Left ventricle myocardium superior (tissue), 1 donor: ENCODE measurements at places on chromosomes 1 and 21.

DNA sequence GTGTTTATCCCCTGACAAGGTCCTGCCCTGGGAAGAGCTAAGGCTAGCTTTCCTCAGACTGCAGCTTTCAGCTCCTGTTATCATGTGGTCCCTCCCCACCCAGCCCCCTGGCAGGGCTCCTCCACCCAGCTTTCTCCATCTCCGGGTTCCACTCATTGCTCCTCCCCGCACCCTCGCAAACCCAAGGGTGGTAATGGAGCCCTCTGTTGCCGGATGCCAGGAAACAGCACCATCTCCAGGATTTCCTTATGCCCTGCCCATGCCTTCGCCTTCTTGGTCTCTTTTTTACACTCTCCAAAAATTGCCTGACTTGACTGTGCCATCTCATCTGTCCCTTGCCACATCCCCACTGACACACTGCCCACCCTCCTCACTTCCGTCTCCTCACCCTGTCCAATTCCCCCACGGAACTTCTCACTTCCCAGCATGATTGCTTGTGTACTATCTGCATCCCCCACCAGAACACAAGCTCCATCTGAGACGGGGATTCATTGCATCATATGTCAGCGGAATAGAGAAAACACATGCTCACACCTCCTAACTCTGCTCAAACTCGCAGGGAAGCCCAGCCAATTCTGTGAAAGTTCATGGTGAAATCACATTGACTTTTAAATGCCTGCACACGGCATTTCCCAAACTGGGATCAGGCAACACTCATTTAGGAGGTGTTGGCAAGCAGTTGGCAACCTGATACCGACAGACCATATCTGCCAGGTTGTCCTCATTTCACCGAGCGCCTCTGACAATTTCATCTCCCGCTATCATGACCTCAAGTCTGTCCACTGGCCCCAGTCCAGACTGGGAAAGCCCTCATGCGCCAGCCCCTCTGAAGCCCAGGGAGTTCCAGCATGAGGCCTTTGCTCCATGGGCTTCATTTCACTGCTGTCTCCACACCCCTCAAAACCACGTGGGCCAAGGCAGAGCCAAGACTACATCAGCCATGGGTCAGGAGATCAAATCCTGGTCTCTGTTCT lies 201.1 kb downstream of the MATN1 start:
- peak; percentile 89 for DNase-seq

DNA sequence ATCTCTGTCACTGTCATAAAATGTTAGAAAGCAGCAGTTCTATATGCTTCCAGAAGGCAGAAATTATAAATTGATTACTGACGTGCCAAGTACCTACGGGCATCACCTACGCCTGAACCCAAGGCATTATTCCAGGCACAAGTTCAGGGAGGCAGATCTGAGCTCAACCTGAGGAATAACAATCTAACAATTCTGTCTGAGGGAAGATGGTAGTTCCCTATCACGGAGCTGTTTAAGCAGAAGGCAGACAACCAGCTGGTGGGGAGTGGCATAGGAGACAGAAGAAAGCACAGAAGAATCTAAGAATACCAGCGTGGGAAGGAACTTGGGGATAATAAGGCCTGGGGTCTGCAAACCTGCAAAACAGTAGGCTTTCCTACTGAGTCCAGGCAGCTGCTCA lies 40.4 kb downstream of the SLC9A1 start:
- no peak for DNase-seq

GRCh38 chr1:202054094-202054493 lies 43.7 kb downstream of the ELF3 start:
- no peak for DNase-seq

DNA sequence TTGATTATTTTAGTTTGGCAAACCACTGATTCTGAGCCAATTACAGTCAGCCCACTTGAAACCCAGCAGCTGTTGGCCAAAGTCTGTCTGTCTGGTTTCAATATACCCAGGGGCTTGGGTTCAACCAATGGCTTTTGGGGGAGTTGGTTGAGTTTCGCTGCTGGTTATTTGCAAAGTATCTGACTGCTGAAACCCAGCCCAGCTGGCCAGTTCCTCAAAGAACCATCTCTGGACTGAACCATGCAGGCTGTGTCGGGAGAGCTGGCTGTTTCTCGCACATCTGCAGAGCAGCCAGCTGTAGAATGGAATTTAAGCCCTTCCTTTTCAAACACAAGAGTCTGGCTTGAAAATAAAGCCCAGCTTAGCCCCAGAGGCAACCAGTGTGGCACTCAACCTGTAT lies 66.0 kb upstream of the PAX7 start:
- DNase-seq: no peak

- DNase-seq: no peak
These were observed 1.8 kb downstream of the ZNF683 start for GRCh38 chr1:26370591-26371382.

DNA sequence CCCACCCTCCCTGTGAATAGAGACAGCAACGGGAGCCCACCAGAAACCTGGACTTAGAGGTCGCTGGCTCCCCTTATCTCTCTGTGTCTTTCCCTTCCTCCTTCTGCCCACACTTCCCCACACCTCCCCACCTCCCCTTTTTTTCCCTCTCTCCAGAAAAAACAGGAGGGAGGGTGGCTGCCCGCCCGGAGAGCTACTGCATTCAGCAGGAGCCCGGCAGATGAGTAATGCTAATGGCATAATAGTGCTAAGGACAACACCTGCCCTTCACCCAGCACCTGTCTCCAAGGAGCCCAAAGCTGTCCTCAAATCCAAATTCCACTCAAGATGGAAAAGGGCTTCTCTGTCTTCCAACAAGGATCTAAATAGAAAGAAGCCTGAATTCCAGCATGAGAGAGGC lies 11.4 kb upstream of the PRELP start:
- DNase-seq: peak; percentile 52

- DNase-seq: no peak
These were observed 90.4 kb downstream of the KCNN3 start for GRCh38 chr1:154779551-154780189.

DNA sequence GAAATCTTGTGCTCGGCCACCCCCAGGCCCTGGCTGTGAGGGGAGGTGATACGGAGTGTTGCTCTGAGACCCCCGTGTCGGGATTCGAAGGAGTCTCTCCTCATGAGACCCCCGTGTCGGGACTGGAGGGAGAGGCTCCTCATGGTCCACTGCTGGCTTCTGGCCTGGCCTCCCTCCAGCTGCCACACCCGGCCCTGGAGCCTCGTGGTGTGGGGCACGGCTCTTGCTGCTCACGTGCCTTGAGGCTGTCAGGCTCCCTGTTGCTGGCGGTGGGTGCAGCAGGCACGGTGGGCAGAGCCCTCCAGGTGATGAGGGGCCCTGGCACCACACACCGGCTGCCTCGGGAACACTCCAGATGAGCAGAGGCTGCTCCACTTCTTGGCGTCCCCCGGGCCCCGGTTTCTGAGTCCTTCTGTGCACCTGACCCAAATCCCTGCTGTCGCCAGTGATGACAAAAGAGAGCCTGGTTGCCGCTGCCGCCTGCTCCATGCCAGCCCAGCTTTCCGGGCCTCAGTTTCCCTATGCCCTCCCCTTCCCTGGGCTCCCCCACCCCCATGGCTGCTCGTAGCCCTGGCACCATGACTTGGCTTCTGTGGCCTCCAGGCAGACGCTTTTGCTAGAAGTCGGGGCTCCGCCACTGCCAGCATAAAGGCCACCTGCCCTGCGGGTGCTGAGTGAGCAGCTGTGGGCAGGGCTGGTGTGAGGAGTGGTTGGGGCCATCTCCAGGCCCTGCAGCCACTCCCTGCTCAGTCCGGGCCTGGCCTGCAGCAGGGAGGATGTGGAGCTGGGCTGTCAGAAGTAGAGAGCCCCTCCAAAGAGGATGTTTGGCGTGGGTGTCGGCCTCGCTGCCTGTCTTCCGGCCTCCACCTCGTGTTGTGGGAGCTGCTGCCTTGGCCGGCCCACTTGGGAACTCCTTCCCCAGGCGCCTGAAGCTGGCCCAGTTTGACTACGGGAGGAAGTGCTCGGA lies 11.8 kb downstream of the TMEM240 start:
- DNase-seq: no peak

- DNase-seq: no peak
These were observed 935 bp upstream of the YIPF1 start for GRCh38 chr1:53890522-53890941.

- DNase-seq: no peak
These were observed 185.9 kb downstream of the TPR start for GRCh38 chr1:186189156-186189555.

DNA sequence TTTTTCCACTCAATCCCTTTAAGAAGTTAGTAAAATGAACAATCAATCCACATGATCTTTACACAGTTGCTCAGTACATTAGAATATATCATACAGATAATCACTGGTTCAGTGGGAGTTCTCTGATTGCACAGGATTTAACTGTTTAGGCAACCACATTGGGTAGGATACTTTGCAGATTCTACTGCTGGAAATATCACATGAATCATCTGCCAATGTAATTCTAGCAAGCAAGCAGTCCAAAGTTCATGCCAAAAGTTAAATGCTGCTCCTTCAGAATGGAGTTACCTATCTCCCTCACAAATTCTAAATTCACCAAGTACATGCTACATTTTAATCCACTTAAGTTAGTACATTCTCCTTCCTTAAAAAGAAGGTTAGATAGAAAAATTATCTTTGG lies 52.4 kb downstream of the NEGR1 start:
- no peak for DNase-seq

- peak; percentile 56 for DNase-seq
These were observed 30.0 kb downstream of the SLC27A3 start for GRCh38 chr1:153805042-153805745.

DNA sequence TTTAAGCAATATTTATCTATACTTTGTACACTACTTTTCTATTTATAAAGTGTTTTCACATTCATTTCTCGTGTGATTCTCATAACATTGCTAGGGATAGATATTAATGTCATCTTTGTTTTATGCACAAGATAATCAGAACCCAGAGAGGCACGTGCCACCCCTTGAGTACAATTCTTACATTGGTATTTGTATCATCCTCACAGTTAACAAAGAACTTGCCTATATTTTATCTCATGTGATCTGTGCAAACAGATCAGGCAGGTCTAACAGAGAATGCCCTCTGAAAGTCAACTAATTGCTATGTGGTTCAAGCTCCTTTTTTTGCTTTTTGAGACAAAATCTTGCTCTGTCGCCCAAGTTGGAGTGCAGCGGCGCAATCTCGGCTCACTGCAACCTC lies 604.5 kb downstream of the LMO4 start:
- DNase-seq: no peak

- no peak for DNase-seq
These were observed 32.7 kb downstream of the CHML start for GRCh38 chr1:241607497-241607896.

GRCh38 chr1:226425431-226426031 lies 17.6 kb upstream of the PARP1 start:
- no peak for DNase-seq

DNA sequence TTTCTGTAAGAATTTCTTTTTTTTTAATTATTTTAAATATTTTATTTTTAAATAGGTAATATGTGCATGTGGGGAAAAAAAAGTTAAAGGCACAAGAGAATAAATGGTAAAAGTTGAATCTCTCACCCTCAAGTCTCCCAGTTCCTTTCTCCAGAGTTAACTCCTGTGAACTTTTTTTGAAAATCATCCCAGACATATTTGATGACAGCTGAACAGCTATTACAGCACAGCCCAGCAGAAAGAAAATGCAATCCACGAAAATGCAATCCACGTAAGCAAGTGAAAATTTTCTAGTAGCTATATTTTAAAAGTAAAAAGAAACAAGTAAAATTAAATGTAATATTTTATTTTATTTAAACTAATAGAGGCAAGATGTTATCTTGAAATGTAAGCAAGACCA lies 310.0 kb upstream of the RUNX1 start:
- DNase-seq: no peak

DNA sequence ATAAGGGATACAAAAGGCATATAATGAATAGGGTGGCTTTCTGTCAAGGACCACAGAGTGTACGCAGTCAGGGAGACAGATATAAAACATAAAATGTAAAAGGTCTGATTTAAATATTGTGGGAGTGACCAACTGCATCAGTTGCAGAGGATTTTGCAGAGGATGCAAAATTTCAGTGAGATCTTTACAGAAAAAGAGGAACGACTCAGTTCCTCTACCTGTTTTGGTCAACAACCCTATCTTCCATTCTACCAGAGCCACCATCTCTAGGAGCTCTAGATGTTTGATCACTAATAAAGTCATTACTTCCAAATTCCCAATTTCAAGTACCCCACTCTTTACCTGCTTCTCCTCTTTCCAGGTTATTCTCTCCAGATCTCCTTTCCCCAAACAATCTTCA lies 16.5 kb downstream of the SOD1 start:
- DNase-seq: no peak

GRCh38 chr1:248288391-248288790 lies 10.6 kb upstream of the OR2T33 start:
- DNase-seq: no peak

DNA sequence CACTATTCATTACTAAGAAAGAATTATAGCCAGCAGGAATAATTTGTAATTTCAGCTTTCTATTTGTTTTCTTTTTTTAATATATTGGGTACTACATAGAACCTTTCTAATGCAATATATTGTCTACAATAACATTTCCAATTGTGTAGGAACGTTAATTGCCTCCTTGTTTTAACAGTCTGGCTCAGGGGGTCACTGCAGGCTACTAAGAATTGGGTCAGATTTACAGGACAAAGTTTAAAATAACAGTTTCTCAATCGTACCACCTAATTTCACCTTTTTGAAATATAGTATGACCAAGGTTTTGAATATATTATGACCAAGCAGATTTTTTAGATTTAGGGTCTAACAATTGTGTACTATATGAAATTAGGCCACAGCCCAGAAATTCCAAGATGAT lies 2.4 kb downstream of the CFH start:
- DNase-seq: no peak

GRCh38 chr1:223224465-223224864 lies 81.4 kb upstream of the TLR5 start:
- DNase-seq: no peak

GRCh38 chr1:10490286-10490970 lies 15.7 kb downstream of the PEX14 start:
- no peak for DNase-seq

GRCh38 chr1:236760986-236761385 lies 34.1 kb upstream of the MTR start:
- no peak for DNase-seq

DNA sequence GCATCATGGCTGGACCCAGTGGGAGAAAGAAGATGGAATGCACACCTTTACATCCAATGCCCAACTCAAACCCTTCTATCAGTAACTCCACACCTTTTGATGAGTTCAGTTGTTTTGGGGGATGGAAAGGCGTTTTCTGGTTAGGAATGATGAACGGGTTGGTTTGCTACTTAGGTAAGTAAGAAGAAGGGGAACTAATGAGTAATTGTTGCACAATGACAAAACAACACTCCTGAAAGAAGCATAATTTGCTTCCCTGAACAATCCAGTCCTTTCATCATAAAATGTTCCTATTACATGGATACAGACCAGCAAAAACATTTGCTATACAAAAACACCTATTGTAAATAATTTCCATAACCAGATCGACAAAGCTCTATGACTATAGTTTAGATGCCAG lies 35.9 kb upstream of the NFIA start:
- DNase-seq: no peak
